ENCODE measurements at places on chromosomes 12 and 14.

GRCh38 chr12:39623919-39624318 is 4.3 kb upstream of the ABCD2 start:
- DNase-seq: no peak

- DNase-seq: no peak
These were observed 23.5 kb downstream of the FMNL3 start for GRCh38 chr12:49683599-49684309.

DNA sequence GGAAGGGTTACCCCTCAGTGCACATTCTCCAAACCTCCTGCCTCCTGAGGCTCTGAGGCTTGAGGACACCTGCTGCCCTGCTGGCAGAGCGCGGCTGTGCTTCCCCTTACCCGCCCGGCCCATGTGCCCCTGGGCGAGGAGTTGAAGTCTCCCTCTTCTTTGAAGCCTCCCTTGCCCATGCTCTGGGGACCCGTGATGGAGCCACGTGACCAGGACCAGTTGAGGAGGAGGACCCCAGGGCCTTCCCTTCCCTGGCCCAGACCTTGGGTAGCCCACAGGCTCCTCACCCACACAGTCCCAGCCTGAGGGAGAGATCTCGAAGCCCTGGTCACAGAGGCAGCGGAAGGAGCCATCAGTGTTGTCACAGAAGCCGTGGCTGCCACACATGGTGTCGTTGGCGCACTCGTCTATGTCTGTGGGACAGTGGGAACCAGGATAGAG is 12.9 kb downstream of the ISCA2 start:
- no peak for DNase-seq

DNA sequence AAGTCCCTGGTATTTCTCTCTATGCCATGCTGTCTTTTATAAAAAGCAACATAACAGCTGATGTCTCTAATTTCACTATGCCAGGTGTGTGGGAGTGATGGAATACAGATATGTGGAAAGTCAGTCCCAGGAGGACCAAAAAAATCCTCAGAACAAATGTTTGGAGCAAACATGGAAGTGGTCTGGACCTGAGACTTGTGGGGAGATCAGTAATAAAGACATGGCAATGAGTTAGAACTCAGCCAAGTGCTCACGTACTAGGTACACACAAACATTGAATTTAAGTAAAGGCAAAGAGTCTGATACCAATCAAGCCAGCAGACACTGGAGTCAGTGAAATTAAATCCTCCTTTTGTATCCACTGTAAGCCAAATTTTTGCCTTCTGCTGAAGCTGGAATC is 223.6 kb downstream of the ALG10B start:
- no peak for DNase-seq

DNA sequence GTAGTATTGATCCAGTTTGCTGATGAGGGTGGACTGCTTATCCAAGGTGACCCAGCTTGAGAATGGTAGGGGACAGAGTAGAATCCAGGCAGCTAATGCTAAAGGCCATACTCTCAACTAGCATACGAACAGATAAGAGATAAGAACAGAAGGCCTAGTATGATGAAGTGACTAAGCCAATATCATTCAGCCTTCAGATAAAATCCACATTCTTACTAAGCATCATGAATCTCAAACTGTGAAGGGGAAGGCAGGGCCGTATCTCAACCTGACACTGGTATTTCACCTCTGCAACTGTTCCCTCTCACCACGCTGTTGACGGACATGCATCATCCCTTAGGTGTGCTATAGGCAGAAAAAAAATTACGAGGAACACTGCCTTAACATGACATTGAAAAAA is 8.1 kb upstream of the CKAP4 start:
- no peak for DNase-seq

GRCh38 chr14:36450550-36450949 is 69.5 kb downstream of the NKX2-1 start:
- DNase-seq: no peak

DNA sequence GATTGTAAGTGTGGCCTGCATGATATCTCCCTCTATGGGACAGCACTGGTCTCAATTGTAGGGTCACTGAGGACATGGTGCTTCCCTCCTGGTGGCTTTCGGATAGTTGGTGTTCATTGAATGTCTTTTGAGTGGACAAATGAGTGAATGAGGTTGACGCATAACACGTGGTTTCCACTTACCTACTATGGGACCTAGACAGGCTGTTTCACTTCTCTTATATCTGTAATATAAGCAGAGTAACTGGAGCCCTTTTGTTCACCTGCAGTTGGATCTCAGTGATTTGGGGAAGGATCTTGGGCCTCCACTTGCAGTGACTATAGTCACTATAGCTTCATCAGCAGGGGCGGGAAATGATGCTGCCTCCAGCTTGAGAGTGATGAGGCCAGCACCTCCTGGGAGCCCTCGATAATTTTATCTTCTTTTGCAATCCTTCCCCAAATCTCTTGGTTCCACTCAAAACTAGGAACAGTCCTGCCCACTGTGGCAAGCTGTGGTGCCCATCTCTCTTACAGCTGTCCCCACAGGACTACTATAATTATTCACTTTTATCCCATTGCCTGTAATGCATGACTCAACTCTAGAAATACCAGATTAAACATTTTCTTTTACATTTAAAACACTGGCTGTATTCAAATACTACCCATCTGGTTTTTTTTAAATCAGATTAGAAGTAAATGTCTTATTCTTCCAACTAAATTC is 242.9 kb downstream of the CHST11 start:
- DNase-seq: no peak

DNA sequence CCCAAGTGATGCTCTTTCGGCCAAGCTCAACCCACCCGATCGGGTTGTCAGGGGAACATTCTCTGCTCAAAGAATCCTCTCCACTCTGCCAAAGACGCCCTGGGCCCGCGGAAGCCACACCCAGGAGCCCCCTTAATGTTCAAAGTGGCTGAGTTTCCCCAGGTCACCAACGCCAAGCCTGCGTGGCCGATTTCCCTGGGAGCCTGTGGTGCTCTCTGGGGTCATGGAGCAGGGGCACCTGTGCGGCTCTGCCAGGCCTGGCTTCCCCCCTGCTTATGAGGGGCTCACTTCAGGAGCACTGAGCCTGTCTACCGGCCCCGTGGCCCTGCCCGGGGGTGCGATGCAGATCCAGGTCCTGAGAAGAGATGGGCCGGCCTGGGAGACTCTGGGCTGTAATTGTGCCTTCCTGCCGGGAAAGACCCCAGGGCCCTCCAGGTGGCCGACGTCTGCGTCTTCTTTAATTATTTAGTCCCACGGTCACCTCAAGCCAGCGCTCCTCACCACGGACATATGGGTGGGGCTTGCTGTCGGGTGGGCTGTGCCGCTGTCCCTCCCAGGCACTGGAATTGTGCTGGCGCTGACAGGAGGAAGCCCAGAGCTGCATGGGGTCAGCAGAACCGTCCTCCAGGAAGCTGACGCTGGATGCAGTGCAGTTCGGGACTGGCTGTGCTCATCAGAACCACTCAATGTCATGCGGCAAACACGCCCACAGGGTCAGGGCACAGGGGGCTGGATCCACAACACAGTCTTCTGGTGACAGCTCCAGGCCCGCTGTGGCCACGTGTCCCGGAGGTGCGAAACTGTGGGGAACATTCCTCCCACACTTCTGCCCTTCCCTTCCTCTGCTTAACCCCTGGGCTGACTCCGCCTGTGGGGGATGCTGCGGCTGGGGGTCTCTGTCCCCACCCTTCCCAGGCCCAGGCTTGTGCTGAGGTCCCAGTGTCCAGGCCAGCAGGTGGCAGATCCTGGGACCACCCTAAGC is 267.6 kb upstream of the SFSWAP start:
- no peak for DNase-seq

DNA sequence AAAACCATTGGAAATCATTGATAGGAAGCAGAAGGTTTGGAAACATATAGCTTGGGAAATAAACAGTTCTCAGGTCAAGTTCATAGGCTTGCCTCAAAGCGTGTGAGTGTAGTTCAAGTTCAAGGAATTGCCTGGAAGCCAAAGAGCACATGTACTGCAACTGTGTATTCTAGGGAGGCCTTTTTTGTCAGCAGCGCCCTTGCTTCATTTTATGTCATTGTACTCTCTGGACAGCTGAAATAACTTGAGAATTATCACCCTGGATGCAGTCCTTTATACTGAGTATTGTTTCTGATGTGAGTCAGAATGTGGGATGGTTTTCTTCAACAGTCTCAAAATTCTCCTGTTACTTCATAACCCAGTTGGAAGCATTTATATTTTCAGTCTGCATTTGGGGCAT is 16.0 kb upstream of the EVL start:
- no peak for DNase-seq

DNA sequence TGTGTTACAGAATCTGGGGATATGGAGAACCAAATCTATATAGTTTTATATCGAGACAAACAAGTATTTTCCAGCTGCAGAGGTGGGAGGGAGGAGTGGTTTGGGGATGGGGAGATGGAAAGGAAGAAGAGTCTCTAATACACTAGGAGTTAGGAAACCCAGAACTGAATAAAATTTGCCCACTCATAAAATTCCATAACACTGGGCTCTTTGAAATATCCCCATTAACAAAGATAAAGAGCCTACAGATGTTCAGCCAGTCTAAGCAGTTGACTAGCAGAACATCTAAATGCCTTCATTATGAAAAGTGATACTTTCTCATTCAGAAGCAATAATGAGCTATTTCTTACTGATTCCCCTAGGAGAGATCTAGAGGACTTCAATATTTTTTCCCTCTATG is 151.7 kb upstream of the GZMB start:
- no peak for DNase-seq

DNA sequence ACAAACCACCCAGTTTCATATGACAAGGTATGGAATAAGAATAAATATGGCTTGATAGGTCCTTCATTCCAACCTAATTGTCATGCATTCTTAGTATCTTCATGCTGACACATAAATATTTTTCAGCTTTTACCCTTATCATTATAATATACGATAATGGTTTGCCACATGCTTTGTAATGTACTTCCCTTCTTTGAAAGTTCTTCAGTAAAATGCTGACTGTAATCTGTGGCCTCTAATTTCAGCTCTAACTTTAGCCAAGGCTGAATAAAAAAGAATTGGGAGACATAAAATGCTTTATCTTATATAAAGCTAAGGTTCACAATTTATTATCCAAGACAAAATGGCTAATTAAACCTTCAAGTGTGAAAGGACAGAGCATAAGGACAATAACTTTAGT is 2.6 kb upstream of the MAP4K5 start:
- DNase-seq: no peak

DNA sequence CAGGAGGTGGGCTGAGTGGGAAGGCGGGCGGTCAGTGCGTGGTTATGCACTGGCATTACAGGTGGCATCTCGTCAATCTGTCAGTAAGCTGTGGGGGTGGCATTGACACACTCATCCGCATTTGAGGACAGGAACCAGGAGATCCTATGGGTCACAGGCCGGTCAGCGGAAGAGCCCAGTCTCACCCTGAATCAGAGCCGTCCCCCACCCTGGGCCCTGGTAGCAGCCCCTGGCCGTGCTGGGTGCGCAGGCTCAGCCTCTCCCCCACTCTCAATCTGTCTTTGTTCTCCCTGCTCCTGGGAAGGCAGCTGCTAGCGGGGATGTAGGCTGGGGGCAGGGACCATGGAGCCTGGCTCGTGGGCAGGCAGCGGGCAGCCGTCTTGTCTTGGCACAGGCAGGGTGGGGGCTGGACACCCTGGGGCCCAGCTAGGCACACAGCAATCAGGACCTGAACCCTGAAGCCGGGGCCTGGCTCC is 5.1 kb downstream of the INF2 start:
- DNase-seq: no peak
